ENCODE measurements at places on chromosomes 7 and 10.

GRCh38 chr10:74415146-74415839 is 264.3 kb downstream of the ADK start:
- DNase-seq = no peak

DNA sequence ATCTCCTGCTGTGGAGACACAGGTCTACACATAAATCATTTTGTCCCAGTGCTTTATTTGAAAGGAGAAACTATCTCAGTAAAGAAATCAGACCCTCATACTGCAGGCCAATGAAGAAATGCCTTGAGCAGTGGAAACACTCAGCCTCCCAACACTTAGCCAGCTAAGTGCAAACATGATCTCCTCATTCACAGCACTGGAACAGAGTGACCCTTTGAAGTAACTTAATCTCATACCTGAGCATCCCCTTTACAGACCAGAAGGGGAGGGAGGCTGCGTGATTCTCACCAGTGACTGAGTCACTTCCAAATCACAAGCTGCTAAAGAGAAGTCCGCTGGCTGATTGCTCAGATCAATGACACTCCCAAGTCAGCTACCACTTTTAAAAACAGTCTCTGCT is 4.5 kb downstream of the CHST15 start:
- DNase-seq = no peak

GRCh38 chr10:102140913-102141540 is 8.2 kb downstream of the PPRC1 start:
- no peak for DNase-seq

DNA sequence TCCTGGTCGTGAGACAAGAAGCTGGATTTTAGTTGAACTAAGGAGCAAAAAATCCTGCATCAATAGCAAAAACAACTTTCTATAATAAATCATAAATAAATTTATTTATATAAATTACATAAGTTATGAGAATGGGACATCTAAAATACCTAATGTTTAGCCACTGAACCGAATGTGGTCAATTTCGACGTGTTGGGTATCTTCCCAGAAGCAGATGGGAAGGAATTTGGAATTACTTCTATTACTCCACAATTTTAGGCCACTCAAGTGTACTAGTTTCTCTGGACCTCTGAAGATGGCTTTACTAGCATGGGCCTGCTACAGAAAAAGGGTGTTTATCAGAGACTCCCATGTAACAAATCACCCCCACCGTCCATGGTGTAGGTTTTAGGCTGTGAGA is 172.0 kb downstream of the PRPF18 start:
- DNase-seq = no peak

GRCh38 chr7:115293628-115294240 is 371.8 kb downstream of the MDFIC start:
- DNase-seq = no peak

GRCh38 chr7:38671911-38672905 is 41.0 kb upstream of the AMPH start:
- no peak for DNase-seq

DNA sequence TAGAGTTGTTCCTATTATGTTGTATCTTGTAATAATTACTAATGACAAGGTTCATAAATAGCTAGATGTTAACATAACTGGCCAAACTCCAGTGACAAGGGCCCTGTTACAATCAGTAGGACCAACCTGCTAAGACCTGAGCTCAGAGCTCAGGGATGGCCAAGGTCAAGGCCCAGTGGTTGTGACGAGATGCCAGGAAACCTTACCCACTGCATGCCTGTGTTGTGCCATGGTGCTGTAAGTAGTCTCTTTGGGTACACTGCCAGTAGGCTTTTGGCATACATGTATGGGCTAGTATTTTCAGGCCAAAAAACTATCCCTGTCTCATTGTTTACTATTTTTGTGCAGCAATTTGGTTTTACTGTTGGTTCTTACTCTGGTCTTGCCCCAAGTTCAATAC is 7.9 kb upstream of the IDI2 start:
- DNase-seq = no peak

DNA sequence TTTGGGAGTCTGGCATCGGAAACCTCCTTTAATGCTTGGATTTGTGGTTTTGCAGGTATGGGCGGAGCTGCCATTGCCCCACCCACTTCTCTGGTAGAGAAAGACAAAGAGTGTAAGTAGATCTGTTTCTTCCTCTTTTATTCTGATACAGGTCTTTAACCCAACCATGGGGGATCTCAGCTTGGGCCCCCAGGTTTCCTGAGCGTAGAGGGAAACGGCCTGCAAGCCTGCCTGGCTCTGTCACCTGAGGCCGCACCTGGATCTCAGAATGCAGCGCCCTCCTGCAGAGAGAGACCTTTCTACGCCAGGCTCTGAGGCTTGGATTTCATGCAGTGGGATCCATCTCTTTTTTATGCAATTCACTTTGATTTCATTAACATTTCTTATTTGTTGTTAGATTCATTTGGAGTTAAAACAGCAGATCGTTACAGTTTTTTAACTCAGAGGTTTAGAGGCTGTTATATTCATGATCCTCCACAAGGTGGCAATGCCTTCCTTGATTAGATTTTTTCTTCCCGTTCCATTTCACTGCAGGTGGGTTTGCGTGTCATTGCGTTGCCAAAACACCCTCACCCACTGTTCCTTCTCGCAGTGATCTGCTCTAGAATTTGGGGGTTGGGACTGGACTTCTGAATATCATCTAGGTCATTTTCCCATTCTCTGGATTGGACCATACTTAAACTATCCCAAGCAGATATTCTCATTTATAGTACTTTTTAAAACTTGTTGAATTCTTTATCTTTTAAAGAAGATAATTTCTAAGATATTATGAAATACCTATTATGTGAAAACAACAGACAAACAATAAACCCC is 20.0 kb downstream of the RBM17 start:
- DNase-seq = peak; percentile 70

All from CD4-positive, alpha-beta T cell treated with Interleukin-21 for 1 hour (primary cell).